ENCODE measurements at places on chromosomes 13 and 19.

GRCh38 chr13:44815623-44816022 lies 173.6 kb downstream of the NUFIP1 start:
- DNase-seq, result no peak

DNA sequence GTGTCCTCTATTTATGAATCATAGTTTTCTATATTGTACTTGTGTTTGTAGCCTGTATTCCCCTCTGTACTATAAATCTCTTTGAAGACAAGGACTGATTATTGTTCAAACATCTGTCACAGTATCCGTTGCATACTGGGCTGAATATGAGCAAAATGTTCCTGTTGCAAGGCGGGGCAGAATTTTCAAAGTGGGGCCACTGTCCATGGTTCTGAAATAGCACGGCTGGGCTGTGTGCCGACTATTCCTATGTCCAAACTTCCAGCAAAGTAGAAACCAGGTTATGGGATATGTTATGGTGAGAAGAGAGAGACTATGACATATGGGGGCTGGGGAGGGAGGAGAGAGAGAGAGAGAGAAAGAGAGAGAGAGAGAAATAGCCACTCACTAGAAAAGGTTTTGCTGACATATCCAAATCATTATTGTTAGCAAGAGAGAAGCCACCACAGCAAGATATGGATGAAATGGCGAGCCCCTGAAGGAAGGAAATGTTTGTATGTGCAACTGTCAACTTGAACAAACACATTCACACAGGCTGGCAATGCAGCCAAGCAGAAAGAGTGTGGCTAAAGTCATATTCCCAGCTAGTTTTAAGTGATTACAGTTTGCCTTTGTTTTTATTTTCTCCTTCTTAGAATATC lies 107.0 kb upstream of the GPR12 start:
- no peak for DNase-seq

GRCh38 chr19:18208098-18208951 lies 4.5 kb upstream of the RAB3A start:
- no peak for DNase-seq

DNA sequence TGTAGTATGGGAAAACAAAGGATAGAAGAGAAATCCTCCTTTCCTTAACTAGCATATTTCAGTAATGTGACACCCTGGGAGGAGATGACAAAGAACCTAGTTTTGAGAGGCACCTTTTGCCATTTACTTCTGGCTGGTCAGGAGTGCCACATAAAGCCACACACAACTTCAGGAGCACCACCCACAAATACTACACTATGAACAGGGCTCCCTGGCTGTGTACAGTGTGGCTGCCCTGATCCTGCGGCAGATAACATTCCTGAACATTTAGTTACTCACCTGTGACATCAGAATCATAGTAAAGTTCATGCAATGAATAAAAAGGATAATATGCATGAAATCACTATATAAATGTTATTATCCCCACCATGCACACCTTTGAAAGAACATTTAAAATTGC lies 17.4 kb upstream of the IRS2 start:
- DNase-seq, result no peak

Measured in frontal cortex (tissue), 4 donors.